ENCODE measurements at places on chromosomes 6 and 20.

GRCh38 chr6:88870717-88871330 is 92.6 kb downstream of the RNGTT start:
- DNase-seq, result peak; percentile 82

DNA sequence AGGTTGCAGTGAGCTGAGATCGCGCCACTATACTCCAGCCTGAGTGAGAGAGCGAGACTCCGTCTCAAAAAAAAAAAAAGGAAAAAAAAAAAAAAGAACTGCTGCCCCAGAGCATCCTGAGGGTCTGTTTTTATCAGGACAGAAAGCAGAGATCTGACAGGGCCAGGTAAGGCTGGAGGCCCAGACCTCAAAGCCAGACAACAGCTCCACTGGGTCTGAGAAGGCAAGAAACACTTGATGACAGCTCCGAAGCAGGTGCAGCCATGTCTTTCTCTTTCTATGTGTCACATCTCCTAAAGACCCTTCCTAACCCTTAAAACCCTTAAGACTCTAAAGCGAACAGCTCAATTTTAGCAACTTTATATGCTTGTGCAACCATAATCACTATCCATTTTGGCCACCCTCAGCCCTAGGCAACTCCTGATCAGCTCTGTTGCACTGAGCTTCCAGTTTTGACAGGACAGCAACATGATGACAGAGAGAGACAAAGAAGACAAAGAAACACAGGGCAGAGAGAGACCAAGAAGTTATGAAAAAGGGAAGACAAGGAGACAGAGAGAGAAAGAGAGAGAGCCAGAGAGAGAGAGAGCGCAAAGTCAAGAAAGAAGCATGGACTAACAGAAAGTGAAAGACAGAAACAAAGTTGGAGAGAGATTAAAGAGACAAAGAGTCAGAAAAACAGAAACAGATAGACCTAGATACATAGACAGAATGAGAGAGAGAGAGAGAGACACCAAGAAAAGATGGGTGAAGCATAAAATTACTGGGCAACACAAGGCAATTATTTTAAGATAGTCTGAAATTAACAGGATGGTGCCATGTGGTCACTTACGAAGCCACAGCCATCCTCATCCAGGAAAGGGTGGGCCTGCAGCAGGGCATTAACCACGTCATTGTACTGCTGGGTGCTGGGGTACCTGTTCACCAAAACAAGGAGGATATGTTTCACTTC is 39.2 kb downstream of the SAMD3 start:
- no peak for DNase-seq

- DNase-seq, result peak; percentile 91
These were observed 103.2 kb upstream of the BEND6 start for GRCh38 chr6:56851541-56852259.

DNA sequence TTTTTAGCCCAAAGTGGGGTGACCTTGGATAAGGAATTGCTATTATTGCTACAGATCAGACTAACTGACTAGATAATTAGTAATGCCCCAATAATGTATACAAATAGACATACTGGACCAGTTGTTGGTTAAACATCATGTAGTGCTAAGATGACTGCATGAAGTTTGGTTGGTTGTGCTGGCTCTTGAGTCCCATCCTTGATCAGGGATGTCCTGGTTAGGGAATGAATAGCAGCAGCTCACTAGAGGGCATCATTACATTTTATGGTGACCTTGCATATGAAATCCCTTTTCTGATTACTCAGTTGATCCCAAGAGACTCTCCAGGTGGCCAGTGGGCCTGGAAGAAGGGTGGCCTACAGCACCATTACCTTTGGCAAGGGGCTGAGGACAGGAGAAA is 10.9 kb downstream of the TPBG start:
- no peak for DNase-seq

GRCh38 chr6:133291671-133292070 is 50.5 kb downstream of the EYA4 start:
- peak; percentile 21 for DNase-seq

GRCh38 chr6:38110481-38110971 is 291.0 kb downstream of the ZFAND3 start:
- DNase-seq, result peak; percentile 7

- DNase-seq, result no peak
These were observed at the start of gene LIME1 for GRCh38 chr20:63735859-63736718. TSS of gene LIME1 (plus strand) at chr20:63736664. CDS start at chr20:63737550, 886 bp downstream.

GRCh38 chr20:44187772-44188709 is 1.1 kb upstream of the JPH2 start:
- no peak for DNase-seq

- DNase-seq, result no peak
These were observed 23.4 kb upstream of the SLC32A1 start for GRCh38 chr20:38700926-38701325.

DNA sequence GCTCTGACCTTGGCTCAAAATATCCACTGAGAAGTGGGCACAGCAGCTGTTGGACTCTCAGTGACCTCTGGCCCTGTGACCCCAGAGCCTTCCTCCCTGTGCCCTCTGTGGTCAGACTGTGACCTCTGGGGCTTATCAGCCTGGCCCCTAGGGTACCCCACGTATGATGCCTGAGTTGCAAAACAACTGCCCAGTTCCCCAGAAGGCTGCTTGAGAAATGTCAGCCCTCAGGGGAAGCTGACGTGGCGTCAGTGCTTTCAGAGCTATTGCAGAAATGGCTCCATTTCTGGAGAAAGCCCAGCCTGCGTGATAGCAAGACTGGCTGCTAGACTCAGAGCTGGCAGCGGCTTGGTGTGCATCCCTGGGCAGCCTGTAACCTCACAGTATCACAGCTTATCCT is 31.5 kb upstream of the TGM2 start:
- peak; percentile 94 for DNase-seq

All from fibroblast of pulmonary artery (primary cell).